ENCODE measurements at places on chromosomes 11 and 22.
A peak's percentile ranks its signal among the peaks of the same experiment; 100 is the strongest.

- peak; percentile 18 for DNase-seq
These were observed 745 bp upstream of the ZBTB44 start for GRCh38 chr11:130315354-130315970.

DNA sequence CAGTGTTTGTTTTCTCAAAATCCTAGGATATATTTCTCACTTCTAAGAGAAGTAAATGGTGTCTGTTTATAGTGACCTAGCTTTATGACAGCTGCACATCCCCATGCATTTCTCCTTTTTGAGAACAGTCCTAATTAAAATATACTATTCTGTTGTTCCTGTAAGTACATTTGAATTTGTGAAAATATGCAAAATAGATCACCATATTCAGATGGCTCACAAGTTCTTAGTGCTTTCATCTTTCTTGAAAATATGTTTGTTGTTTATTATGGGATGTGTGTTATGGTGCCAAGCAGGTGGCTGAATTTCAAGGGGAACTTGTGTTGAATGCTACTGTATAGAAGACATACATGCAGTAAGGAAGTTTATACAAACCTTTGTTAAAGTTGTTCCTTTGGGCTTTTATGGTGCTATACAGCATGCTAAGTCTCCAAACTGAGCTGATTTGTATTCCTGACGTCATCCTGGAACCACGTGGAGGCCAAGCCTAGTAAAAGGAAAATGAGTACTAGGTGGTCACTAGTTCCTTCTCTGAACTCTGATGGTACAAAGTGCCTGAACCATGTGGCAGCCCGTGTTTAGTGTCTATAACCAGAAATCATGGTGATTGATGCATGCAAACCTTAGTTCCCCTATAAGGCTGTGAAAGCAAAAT lies 7.8 kb upstream of the VSTM5 start:
- DNase-seq: no peak

- no peak for DNase-seq
These were observed 10.3 kb downstream of the MRGPRF start for GRCh38 chr11:69002570-69003231.

DNA sequence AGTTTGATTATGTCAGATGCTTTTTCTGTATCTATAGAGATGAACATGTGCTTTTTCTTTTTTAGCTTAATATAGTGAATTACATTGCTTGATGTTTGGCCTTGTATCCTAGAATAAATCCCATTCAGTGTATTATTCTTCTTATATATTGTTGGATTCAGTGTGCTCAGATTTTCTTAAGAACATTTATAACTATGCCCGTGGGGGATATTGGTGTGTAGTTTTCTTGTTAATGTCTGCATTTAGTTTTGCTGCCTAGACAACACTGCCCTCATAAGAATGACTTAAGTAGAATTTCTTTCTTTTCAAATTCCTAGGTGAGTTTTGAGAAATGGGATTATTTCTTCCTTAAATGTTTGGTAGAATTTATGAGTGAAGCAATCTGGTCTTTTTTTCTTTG lies 98.5 kb downstream of the TMEM135 start:
- DNase-seq: no peak

DNA sequence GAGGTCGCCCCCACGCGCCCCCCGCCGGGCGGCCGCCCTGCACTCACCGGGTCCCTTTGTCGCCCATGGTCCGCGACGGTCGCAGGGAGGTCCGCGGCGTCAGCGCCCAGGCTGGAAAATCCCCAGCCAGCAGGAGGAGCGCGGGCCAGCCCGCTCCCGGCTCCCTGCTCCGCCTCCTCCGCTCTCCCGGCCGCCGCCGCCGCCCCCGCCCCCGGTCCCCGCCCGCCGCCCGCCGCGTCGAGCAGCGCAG lies at the start of gene ARRB1:
TSS of gene ARRB1 (minus strand) at position 121 of the 250 bp plus-strand sequence. CDS start at position 67, 54 bp downstream.
- no peak for DNase-seq

GRCh38 chr11:43788421-43788820 lies 92.2 kb upstream of the ALKBH3 start:
- no peak for DNase-seq

GRCh38 chr11:74853223-74853622 lies 95.7 kb downstream of the XRRA1 start:
- DNase-seq: no peak

- DNase-seq: no peak
These were observed 65.6 kb upstream of the PTPRJ start for GRCh38 chr11:47914743-47915142.

DNA sequence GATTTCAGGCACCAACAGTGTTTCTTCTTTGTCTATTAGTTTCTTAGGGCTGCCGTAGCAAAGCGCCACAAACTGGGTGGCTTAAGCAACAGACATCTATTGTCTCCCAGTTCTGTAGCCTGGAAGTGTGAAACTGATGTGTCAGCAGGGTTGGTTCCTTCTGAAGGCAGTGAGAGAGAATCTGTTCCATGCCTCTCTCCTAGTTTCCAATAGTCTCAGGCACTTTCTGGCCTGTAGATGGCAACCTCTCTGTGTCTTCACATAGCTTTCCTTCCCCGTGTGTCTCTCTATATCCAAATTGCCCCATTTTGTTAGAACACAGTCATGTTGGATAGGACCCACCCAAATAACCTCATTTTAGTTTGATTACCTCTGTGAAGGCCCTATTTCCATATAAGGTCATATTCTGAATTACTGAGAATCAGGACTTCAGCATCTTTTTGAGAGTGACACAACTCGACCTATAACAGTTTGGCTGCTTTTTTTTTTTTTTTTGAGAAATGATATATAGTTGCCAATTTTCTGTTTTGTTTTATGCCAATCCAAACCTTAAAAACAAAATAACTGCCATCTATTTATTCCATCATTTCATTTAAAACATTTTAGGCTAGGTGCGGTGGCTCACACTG lies 108.2 kb downstream of the SLC36A4 start:
- no peak for DNase-seq

GRCh38 chr22:47782328-47783075 lies 1020.1 kb downstream of the TBC1D22A start:
- no peak for DNase-seq

- no peak for DNase-seq
These were observed 5.5 kb downstream of the B3GAT1 start for GRCh38 chr11:134406264-134407185.

GRCh38 chr22:41840216-41840615 lies 7.3 kb downstream of the SREBF2 start:
- DNase-seq: no peak

GRCh38 chr11:62542750-62543567 lies 3.6 kb downstream of the AHNAK start:
- DNase-seq: peak; percentile 72

DNA sequence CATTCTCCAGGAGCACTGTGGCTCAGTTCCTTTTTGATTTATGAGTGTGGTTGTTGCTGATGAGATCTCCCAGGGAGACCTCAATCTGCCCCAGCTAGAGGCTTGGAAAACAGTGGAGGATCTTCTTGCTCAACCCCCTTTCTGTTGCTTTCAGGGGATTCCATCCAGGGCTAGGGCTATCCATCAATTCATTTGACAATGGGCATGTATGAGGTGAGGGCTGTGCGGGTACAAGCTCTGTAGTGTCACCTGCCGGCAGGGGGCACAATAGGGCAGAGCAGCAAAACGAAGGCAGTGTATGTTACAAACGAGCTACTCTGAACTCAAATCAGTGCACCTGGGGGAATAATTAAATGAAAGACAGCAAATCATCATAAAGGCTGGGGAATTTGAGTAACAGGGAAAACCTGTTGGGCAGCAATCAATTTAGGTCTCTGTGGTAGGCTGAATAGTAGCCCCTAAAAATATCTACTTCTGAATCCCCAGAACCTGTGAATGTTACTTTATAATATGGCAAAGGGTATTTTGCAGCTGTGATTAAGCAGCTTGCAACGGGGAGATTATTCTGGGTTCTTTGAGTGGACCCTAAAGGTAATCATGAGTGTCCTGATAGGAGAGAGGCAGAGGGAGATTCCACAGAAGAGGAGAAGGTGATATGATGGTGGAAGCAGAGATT lies 170.3 kb upstream of the ZBED5 start:
- DNase-seq: peak; percentile 59

DNA sequence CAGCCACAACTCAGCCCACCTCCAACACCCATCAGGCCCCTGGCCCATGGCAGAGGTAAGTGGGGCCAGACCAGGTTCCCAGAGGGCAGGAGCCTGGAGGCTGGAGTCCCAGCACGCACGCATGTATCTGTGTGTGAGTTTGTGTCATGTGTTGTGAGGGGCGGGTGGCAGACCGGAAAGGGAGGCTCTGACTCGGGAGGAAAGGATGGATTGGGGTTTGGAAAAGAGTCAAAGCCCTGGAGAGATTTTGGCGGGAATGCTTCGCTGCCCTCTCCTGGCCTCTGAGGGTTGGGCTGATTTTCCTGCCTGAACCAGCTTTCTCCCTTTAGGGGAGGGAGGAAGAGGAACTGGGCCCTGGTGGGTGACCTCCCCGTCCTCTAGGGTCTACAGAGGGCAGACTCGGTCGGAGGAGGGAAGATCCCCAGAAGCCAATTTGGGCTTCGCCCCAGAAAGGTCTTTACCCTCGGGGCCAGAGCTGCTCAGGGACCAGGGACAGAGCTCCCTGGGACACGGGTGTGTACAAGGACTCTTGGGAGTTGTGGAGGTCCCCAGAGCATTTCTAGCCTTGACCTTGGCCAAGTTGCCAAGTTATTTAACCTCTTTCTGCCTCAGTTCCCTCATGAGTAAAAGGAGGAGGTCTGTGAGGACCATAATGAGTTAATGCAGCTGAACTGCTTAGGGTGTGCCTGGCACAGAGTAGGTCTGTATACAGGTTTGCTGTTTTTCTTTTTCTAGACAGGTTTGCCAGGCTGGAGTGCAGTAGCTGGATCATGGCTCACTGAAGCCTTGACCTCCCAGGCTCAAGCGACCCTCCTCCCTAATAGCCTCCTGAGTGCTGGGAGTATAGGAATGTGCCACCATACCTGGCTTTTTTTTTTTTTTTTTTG lies 6.9 kb downstream of the C11orf68 start:
- DNase-seq: no peak

- no peak for DNase-seq
These were observed 995.1 kb downstream of the BRD1 start for GRCh38 chr22:48832592-48832991.

GRCh38 chr22:21106000-21106399 lies 60.3 kb downstream of the LRRC74B start:
- DNase-seq: no peak

DNA sequence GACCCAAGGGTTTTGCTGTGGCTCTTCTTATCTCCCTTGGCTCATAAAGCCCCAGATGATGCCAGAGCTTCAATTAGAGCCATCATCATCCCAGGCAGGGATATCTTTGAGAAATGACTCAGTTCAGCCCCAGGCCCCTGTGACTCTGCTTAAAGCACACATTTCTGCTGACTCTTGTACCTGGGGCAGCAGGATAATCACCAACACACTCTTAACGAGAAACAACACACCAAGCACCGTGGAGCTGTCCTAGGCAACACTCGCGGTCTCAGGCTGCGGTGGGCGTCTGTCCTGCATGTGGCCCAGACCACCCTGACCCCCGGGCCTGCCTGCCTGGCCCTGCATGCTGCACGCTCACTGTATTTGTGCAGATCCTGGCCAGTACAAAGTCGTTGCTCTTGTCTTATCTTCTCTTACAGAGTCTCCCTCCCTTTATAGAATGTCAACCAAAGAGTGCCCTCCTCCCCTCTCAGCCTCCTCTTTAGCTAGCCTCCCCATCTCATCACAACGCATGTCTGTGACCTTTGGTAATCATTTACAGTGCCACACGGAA lies 114.2 kb upstream of the PARVA start:
- DNase-seq: no peak

DNA sequence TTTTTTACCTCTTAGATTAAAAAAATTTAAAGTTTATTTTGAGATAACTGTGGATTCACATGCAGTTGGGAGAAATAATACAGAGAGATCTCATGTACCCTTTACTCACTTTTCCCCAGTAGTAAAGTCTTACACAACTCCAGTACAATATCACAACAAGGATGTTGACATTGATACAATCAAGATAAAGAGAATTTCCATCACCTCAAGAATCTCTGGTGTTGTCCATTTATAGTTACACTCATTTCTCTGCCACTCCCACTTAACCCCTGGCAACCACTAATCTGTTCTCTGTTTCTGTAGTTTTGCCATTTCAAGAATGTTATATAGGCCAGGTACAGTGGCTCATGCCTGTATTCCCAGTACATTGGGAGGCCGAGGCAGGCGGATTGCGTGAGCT lies 10.5 kb upstream of the ZBED5 start:
- no peak for DNase-seq

GRCh38 chr11:86179646-86180064 lies 64.9 kb upstream of the EED start:
- no peak for DNase-seq

DNA sequence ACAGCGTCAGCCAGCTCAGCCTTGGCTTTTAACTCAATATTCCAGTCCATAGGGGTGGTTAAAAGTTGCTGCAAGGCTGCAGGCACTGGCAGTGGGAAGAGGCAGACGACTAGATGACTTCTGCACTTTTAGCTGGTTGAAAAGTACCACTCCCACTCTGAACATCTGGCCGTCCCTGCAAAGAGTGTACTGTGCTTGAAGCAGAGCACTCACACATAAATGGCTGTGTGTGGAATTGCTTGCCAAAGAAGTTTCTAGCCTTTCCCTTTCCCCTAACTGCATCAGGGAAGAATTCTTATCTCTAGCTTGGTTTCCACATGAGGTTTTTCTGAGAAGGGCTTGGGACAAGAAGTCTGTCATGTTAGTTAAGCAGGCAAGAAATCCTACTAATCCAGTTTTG lies 5.1 kb upstream of the PHLDB1 start:
- DNase-seq: no peak

DNA sequence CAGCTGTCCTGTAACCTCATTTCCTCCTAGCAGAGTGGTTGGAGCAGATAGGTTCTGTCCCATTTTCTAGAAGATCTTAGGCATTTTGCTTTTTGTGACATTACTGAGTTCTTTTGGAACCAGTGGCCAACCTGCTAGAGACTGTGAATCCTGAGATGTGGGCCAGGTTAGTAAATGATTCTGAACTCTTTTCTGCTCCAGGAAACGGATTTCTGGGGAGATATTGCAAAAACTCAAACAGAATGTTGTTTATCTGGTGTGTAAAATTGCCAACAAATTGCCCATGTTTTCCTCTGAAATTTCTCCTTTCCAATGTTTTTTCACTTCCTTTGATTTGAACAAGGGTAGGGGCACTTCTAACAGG lies 32.7 kb downstream of the SLC6A5 start:
- DNase-seq: no peak

DNA sequence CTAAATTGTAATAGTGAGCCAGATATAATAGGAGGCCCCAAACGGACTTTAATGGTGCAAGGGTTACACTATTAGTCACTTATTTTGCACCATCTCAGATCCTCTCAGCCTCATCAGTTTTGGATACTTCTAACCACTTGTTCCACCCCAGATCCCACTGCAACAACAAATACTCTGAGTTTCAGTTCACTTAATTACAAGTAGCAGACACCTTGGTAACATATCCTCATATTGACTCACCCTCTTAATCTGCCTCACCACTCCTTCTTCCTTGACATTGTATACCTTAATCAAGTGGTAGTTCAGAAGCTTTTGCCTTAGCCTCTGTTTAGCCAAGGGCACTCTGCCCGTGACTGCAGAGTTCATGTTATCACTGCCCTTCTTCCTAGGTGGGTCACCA lies 256.1 kb upstream of the UBASH3B start:
- no peak for DNase-seq

DNA sequence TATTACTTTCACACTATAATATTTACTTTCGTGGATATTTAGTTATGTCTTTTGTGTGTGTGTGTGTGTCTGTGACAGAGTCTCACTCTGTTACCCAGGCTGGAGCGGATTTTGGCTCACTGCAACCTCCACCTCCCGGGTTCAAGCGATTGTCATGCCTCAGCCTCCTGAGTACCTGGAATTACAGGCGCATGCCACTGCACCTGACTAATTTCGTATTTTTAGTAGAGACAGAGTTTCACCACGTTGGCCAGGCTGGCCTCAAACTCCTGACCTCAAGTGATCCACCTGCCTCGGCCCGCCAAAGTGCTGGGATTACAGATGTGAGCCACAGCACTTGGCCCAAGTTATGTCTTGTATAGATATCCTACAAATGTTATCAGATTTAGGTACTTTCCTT lies 9.9 kb downstream of the PISD start:
- DNase-seq: no peak
